ENCODE measurements at places on chromosomes 5 and 9.
A peak's percentile ranks its signal among the peaks of the same experiment; 100 is the strongest.

- DNase-seq = no peak
Measured at GRCh38 chr5:51567636-51568035, 184.4 kb downstream of the ISL1 start.

- DNase-seq = no peak
Measured at GRCh38 chr5:133205649-133206048, 153.8 kb downstream of the HSPA4 start.

GRCh38 chr9:110410961-110411360, 73.3 kb upstream of the TXNDC8 start:
- no peak for DNase-seq

GRCh38 chr9:11871852-11872251, 821.3 kb upstream of the TYRP1 start:
- DNase-seq = no peak

DNA sequence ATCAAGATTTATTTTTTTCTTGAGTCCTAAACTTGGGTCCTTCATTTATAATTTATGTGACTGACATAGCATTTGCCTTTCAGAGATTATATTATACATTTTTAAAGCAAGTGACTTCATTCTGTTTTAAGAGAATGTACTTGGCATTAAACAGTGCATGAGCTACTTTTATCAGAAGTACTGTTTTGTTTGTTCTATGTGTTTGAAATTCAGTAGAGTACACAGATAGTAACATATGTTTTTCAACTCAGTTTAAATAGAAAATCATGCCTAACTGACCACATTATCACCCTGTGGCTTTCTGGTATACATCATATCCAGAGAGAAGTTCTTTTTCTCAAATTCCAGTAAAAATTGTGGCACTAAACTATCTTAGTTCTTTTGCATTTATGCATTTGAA, 335.3 kb upstream of the CDH18 start:
- no peak for DNase-seq

DNA sequence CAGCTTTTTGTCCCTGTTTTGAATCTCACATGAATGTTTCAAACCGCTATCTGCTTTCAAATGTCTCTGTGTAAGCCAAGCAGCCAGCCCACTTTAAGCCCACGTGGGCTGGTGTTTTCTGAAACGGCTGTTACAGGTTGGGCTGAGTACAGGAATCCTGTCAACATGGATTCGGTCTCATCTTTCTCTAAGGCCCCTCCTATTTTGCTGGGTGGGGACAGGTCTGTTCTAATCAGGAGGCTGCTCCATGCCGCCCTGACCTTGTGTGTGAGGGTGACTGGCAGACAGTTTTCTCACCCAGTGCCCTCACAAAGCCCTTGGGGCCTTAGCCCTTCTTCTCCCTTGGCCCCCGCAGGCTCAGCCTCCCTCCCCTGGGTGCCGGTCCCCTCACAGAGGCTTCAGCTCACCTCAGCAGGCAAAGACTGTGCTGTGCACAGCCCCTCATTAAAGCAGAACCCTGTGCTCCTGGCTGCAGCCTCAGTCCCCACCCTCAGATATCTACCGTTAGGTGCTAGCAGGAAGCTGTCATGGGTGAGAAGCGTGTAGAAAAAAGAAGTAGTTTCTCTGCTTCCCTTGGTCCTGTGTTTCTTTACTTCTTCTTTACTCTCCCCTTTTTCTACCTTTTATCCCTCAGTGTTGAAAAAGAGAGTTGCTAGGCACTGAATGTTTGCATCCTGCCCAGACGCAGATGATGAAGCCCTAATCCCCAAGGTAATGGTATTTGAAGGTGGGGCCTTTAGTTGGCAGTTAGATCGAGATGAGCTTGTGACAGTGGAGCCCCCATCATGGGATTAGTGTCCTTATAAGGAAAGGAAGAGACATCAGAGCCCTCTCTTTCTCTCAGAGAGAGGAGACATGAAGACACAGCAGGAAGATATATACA, 205.7 kb downstream of the ADAMTS12 start:
- peak; percentile 19 for DNase-seq

DNA sequence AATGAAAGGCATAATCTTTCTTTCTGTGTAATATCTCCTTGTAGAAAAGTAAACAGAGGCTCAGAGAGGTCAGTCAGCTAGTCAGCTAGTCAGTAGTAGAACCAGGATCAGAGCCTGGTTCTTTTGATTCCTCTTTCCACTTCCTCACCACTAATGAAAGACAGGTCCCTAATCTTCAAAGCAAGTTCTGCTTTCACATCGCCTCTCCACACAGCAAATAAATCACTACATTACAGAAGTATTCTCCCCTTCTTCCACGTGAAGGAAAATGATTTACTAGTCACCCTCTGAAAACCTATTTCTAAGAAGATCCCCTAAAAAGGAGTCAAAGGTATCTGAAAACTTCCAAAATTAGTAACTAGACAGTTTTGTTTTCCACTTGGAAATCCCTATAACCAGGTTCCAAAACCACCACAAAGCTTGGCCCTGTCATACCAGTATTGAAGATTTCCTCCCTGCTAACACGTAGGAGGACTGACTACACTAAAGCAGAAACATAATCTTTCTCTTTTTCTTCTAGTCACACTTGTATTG, 140.5 kb upstream of the TARS1 start:
- DNase-seq = peak; percentile 25

DNA sequence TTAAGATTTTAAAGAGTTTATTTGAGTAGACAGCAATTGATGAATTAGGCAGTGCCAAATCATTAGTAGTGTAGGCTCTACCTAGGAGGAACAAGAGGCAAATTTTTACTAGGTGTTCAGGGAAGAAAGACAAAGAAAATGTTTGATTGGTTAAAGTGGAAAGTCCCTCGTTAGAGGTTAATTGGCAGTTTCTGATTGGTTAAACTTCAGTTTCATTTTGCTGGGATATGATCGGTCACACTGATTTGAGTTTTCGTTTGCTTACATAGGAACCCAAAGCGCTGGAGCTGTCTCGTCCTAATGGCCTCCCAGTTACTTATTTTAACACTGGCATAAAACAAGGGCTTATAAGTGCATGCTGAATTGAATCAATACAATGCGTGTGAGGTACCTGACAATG, 15.1 kb downstream of the DMAC1 start:
- no peak for DNase-seq

DNA sequence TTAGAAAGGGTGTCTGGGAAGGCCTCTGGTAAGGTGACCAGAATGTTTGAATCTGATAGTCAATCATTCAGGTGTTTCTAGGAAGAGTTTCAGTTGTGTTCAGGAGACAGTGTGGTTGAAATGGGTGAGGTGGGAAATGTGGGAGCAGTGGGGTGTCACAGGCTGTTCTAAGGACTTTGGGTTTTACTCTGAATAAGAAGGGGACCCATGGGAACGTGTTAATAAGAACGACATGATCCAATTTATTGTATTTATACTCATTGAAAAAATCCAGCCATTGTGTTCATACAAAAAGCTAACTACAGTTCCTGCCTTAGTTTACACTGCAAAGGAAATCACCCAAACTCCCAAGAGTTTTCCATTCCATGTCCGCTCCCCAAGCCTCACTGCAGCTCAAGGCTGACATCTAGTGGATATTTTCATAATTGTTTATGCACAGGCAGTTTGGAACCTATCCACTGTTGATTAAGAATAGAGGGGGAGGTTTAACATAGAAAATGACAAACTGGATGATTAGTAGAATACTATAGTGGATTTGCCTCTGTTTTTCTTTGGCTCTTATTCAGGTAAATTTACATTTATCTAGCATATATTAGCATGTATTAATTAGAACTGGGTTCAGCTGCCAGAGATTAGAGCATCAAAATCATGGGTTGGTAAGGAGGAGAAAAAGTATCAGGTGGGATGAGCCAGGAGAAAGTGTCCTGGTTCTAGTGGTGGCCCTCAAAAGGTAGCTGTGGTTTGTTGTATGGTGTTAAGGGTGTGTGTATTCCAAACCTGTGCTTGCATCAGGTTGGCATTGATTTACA, 17.7 kb downstream of the CAVIN4 start:
- peak; percentile 61 for DNase-seq

GRCh38 chr5:68260467-68260866, 44.9 kb downstream of the PIK3R1 start:
- DNase-seq = no peak

DNA sequence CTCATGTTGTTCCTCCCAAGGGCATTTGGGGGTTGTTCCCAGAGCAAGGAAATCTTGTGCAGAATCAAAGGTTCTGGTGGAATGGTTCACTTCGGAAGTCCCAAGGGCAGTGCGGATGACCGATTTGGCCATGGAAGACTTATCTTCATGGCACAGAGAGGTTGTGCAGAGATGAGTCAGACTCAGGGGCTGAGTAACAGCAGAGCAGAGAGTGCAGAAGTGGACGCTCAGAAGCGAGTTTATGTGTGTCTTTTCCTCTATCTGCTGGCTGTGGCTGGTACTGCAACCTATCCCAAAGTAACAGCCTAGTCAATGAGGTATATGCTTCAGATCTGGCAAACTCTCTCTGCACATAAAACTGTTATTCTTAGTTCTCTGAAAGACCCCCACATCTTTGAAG, 118.1 kb downstream of the DPYSL3 start:
- DNase-seq = no peak

DNA sequence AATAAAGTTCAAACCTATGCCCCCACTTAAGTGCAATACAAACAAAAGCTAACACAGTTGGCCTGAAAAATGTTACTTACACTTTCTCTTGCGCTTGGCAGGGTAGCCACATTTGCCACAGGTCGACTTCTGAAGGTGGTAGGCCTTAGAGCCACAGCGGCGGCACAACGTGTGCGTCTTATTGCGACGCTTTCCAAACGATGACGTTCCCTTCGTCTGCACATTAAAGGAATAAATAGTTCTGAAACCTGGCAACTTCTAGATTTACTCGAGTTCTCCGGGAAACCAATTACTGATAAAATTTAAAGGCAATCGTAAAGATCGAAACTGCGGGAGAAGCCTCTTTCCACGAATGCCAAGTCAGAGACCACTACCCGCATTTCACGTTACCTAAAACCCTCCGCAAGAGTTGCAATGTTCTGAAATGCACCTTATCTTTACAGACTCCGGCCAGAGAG, 602 bp downstream of the RPL37 start:
- DNase-seq = peak; percentile 70
